ENCODE measurements at places on chromosomes 2 and 18.

DNA sequence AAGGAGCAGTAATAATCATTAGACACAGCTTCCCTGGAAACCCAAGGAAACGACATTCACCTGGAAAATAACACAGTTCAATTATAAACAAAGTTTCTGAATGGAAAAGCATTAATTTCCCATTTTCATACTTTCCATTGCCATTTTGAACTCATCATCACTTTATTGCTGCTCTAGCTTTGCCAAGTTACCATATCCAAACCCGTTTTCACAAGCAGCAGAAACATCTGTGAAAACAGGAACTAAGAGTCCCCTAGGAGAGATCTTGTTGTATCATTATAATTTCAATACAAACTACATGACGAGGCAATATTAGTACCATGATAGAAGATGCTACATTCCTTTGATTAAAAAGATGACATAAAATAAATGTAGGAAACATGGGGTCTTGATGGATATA is 597.0 kb upstream of the NRXN1 start:
- H3K27ac ChIP-seq = no peak overlapping the region
- no peak overlapping the region for H3K4me3 ChIP-seq
- H3K27me3 ChIP-seq = no peaks in the 10 kb centered on the region
- DNase-seq = no peak

DNA sequence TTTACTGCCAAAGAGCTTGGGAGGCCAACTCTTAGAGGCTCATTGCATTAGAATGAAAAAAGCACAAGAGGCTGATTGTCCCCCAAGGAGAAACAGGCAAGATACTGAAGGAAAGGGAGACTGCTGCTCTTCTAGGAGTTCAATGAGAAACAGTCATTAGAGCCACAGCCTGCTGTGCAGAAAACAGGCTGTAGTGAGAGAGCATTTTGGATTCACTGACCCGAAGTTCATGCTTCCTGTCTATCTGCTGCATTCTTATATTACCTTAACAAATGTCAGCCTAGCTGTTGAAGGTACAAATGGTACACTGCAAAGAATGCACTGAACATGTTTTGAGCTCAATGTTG is 423.3 kb downstream of the SETBP1 start:
- no peaks in the 10 kb centered on the region for H3K36me3 ChIP-seq
- H3K4me3 ChIP-seq = no peak overlapping the region
- no peaks in the 10 kb centered on the region for H3K27me3 ChIP-seq
- no peak for DNase-seq
- H3K27ac ChIP-seq = no peak overlapping the region
- H3K4me1 ChIP-seq = 0 out of 2 replicates have a peak, but pooled peaks cover 4% of the 10 kb centered on the region

DNA sequence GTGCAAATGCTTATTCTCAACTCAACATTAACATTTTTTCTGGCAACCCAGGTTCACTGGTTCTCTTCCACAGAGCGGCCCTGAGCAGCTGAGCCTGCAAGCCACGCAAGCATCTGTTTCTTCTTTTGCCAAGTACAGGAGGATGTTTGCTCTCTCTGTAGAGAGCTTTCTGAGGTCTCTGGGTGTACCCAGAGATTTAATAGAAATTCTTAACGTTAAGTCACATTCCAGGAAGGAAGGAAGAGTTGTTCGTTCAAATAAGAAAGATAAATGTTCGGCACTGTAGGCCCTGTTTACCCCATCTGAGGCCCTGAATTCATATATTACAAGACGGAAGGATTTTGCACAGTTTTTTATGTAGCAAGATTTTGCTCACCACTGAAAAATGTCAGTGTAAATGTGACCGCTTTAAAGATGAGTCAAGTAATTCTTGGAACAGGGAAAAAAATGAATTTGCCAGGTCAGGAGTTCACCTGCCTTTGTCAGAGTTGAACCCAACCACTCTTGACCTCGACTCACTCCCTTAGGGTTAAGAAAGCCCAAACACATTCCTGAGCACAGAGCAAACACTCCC is 30.1 kb downstream of the KCTD18 start:
- no peaks in the 10 kb centered on the region for H3K27me3 ChIP-seq
- no peak for DNase-seq
- no peak overlapping the region for H3K4me3 ChIP-seq
- H3K27ac ChIP-seq = no peak overlapping the region

- H3K4me1 ChIP-seq = no peaks in the 10 kb centered on the region
- H3K36me3 ChIP-seq = no peaks in the 10 kb centered on the region
- DNase-seq = no peak
- H3K4me3 ChIP-seq = no peak overlapping the region
- no peaks in the 10 kb centered on the region for H3K27me3 ChIP-seq
Observed at GRCh38 chr18:43049021-43049420, 66.5 kb downstream of the RIT2 start.

DNA sequence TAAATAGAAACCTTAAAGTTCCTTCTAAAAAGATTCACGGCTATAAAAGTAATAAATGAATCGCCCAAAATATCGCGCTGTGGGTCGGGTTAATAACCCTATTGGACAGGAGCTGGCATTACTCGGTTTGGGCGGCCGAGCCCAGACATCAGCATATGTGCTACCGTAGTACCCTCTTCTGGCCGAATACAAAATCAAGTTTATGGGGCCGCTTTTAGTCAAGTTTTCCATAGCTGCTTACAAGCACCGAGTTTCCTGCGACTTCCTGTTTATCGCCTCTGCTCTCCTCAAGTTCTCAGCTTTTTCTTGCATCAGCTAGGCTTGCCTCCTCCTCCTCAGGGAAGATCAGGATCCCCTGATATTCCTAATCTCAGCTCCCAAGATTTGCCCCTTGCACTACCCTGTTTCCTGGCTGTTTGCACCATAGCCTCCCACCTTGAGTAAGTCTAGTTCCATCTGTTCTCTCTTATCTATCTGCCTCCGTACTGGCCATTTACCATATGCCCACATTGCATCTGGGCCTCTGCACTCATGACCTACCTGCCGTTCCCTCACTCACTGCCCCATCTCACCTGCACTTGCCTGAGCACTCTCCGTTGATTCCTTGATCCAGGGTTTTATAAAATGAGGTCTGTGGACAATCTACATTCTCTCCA is 56.1 kb downstream of the SLC35F5 start:
- peaks cover 8% of the 10 kb centered on the region for H3K36me3 ChIP-seq
- H3K4me1 ChIP-seq = no peaks in the 10 kb centered on the region
- no peaks in the 10 kb centered on the region for H3K27me3 ChIP-seq
- no peak overlapping the region for H3K27ac ChIP-seq

Data from H1 (cell line).